ENCODE measurements at places on chromosomes 4 and X.
A peak's percentile ranks its signal among the peaks of the same experiment; 100 is the strongest.

DNA sequence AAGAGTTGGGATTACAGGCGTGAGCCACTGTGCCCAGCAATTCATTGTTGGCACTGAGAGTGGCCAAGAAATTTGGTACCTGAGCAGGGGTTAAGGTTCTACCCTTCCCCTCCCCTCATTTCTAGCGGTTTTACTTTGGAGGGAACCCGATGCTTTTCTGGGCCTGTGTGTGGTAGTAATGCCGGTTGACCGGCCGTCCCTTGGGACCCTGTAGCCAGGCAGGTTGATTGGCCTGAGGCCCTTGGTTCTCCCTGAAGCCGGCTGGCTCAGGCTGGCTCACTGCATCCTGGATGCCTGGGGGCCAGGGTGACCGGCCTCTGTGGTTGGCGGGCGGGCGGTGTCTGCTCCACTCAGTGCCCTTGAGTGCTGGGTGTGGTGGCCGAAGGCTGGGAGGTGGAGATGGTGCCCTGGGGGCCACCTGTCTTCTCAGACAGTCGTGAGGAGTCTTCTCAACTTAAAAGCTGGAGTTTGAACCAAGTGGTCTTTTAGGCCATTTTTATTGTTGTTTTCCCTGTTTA is 45.6 kb downstream of the RGS12 start:
- DNase-seq, result no peak

GRCh38 chrX:10859353-10859752 is 239.0 kb upstream of the MID1 start:
- no peak for DNase-seq

DNA sequence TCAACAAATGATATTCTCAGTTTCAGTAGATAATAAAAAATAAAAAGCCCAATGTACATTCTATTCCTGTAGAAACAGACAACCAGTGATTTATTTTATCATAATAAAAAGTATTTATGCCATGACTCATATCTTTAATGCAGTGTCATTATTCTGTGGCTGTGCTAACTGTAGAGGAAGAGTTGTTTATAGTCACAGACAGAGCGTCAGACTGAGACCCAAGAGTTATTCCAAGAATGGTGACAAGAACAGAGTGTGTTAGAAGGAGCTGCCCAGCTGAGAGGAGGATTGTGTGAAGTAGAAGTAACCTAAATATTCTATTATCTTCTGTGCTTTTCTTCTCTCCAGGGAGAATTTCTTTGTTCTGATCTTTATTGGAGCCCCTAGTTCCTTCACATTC is 210.7 kb downstream of the PPP1R2C start:
- no peak for DNase-seq

GRCh38 chrX:75086731-75087195 is 69.3 kb downstream of the ABCB7 start:
- peak; percentile 0 for DNase-seq

GRCh38 chr4:176256921-176257320 is 12.1 kb downstream of the ASB5 start:
- DNase-seq, result no peak

- no peak for DNase-seq
Measured at GRCh38 chrX:44020693-44021092, 47.5 kb upstream of the NDP start.

- DNase-seq, result no peak
Measured at GRCh38 chrX:70096052-70096451, 33.8 kb downstream of the OTUD6A start.

- no peak for DNase-seq
Measured at GRCh38 chr4:181550381-181550780, 692.8 kb upstream of the TENM3 start.

- no peak for DNase-seq
Measured at GRCh38 chrX:21764008-21764407, 6.1 kb upstream of the SMPX start.

DNA sequence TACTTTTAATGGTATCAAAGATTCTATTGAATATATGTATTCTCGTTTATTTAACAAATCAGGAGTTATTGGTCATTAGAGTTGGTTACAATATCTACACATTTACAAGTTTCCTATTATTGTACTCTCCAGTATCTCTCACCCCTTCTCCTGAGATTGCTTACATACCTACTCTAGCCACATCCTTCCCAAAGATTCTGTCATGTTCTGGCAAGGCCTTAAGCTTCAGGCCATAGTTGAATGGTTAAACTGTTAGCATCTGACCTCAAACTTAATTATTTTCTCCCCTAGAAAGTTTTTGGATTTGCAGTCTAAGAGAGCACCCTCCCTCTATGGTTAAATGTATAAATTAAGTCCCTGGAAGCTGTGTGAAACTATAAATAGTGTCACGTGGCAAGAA is 784.2 kb downstream of the GLUD2 start:
- DNase-seq, result no peak

- DNase-seq, result no peak
Measured at GRCh38 chrX:23786268-23786815, 3.4 kb downstream of the SAT1 start.

DNA sequence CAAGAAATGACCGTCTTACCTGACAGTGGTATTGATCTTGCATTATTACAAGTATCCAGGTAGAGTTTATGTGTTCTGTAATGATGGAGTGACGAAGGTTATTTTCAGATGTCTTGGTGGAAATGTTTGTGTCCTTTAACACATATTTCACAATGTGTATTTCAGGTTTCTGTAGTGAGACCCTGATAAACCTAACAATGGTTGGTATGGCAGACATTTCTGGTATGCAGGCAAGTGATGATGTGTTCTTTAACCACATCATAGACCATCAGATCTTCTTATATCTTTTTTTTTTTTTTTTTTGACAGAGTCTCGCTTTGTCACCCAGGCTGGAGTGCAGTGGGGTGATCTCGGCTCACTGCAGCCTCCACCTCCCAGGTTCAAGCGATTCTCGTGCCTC is 14.6 kb upstream of the ATXN3L start:
- DNase-seq, result no peak

- DNase-seq, result no peak
Measured at GRCh38 chrX:141158084-141158483, 18.8 kb downstream of the LDOC1 start.

GRCh38 chrX:105865709-105866108 is 43.4 kb downstream of the NRK start:
- no peak for DNase-seq

DNA sequence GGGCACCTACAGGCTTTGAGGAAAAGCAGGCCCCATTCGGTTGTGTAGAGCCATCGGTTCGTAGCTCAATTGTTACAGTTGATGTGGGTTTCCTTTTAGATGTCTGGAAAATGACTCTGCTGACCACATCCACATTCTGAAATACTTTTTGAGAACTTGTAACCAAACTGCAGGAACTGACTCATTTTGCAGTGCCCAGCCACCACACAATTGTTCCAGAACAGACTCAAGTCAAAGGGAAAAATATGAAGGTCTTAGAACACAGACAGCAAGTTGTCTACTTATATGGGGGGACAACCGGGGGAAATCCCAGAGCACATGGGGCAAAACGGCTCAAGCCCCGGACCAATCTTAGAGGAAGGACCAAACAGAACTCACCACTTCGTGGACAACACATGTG is 557.6 kb upstream of the DIPK2B start:
- DNase-seq, result no peak

DNA sequence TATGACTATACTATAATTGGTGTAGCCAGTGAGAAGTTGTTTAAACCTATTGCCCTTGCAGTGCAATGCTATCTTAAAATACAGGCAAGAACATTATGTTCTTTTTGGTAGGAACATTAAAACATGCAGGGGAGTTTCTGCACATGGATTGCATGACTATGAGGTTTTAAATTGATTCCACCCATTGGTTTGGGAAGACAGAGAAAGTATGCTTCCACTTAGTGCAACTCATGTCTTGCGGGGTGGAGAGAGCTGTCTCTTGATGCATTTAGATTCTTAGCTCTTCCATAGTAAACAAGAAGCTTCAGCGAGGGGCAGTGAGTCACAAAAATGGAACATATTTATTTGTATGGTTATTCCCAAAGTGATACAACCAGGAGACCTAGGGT is 39.5 kb upstream of the RASL11B start:
- DNase-seq, result no peak

DNA sequence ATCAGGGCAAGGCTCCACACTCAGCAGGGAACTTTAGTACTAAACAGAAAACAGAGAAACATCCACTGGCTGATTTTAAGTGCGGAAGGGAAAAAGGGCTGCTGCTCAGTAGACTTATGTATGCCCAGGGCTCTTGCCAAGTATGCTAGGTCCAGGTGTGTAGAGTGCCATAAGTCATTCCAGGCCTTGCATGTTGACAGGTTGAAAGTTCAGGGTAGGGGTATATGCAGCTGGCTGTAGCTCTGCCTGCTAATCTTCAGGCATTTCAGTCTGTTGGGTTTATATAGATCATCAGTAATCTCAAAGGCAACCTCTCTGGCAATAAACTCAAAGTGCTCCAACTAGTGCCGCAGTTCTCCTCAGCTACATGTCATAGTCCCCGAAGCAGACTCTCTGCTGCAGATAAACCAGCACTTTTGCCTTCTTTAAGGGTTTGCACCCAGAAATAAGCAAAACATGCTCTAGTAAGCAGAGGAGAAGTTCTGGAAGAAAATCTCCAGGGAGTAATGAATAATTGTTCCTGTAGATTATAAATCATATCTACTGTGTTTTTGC is 134.9 kb upstream of the GRIA3 start:
- no peak for DNase-seq

GRCh38 chrX:31872007-31872406 is 800.2 kb upstream of the FTHL17 start:
- peak; percentile 2 for DNase-seq

GRCh38 chrX:47448165-47448806 is 34.7 kb downstream of the ZNF41 start:
- no peak for DNase-seq

DNA sequence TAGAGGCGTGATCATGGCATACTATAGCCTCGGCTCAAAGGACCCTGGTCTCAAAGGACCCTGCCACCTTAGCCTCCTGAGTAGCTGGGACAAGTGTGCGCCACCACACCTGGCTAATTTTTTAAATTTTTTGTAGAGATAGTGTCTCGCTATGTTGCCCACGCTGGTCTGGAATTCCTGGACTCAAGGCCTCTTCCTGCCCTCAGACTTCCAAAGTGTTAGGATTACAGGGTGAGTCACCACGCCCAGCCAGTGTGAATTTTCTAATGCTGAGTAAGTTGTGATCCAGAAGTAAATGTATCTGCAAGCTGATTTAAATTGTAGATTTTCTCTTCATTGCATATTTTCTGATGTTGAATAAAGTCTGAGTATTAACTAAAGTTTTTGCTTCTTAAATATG is 2.6 kb upstream of the ZNF674 start:
- no peak for DNase-seq

GRCh38 chrX:69311936-69312670 is 146.8 kb upstream of the PJA1 start:
- no peak for DNase-seq

DNA sequence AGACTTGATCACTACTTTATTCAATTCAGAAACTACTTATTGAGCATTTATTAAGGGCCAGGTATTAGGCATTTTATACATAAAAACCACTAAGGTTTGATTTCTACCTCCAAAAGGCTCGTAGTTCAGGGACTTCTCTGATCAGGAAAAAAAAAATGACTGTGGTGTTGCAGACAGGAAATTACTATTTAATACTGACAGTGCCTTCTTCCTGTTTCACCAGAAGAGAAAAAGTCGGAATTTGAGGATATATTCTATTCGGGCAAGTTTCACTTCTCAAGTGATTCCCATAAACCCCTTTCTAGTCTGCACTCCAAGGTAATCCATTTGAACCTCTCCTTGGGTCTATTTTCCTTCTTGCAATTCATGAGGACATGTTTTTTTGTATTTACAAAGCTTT is 15.3 kb upstream of the TASL start:
- DNase-seq, result no peak

GRCh38 chr4:113502476-113502875 is 259.1 kb downstream of the CAMK2D start:
- DNase-seq, result no peak

- no peak for DNase-seq
Measured at GRCh38 chr4:67134616-67135015, 410.7 kb downstream of the CENPC start.

GRCh38 chrX:50483283-50483682 is 12.7 kb upstream of the DGKK start:
- no peak for DNase-seq

- no peak for DNase-seq
Measured at GRCh38 chr4:108355902-108356535, 187.3 kb upstream of the LEF1 start.

GRCh38 chr4:134756421-134756820 is 554.8 kb upstream of the PABPC4L start:
- no peak for DNase-seq

GRCh38 chrX:38336538-38337240 is 9.4 kb upstream of the RPGR start:
- no peak for DNase-seq

DNA sequence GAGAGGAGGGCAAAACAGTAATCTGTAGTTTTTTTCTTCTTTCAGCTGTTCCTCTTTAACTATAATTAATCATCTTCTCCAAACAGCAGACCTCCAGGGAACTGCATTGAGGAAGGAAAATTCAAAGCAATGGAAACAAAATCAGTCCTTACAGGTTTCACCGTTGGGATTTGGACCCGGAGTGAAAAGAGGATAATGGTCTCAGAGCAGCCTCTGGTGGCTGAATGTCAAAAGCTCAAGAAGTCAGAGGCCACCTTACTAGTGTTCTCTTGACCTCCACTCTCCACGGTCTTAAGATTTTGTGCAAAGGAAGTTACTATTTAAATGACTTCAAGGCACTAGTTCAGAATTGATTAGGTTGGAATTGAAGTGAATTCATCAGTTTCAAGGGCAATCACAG is 16.0 kb upstream of the MID1 start:
- no peak for DNase-seq

DNA sequence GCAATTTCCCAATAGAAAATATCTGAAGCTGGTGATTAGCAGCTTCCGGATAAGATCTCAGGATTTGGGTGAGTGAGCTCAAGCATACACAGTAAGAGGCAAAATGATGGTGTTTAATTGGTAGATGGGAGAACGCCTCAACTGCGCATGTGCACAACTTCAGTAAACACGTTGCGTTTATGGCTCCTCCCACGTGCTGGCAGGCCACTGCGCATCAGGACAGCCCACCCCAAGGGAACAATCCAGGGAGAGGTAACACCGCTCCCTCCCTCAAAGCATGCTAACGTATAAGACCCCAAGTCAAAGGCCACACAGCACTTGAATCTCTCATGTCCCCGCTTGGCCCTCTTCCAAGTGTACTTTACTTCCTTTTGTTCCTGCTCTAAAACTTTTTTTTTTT is 10.3 kb upstream of the CENPU start:
- no peak for DNase-seq

All from hypothalamus (tissue), 51 donors.